ENCODE measurements at places on chromosomes 2 and 18.
A peak's percentile ranks its signal among the peaks of the same experiment; 100 is the strongest.

GRCh38 chr18:43620936-43621335 is 343.6 kb upstream of the SYT4 start:
- peak; percentile 11 for DNase-seq

- no peak for DNase-seq
These were observed 82.5 kb downstream of the ZNF804A start for GRCh38 chr2:184680825-184681224.

- peak; percentile 73 for DNase-seq
These were observed 26.8 kb downstream of the MSH2 start for GRCh38 chr2:47429795-47430194.

GRCh38 chr2:241461693-241462677 is 46.4 kb downstream of the STK25 start:
- no peak for DNase-seq

GRCh38 chr2:214310319-214310718 is 100.5 kb upstream of the VWC2L start:
- DNase-seq: no peak

GRCh38 chr2:230870544-230871360 is 6.0 kb downstream of the ITM2C start:
- no peak for DNase-seq

DNA sequence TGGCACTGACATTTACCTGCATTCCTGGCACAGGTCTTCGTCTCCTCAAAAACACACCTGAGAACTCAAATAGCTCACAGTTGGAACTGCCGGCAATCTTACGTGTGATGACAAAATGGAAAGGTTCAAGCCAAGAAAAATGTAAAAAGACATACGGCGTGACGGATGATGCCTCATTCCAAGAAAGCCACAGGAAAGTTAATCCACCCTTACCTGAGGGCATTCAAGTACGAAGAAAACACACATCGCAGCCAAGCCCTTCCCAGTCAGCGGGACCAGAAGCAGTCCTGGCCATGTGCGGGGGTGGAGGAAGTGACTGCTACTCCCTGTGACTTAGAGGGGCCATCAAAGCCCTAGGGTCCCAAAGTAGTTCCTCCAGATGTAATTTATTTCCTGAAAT is 986.3 kb upstream of the CELF4 start:
- no peak for DNase-seq

Measured in fibroblast of gingiva (primary cell).